Gastrocnemius medialis (tissue), 4 donors: ENCODE measurements at places on chromosomes 11 and 22.
A peak's percentile ranks its signal among the peaks of the same experiment; 100 is the strongest.

DNA sequence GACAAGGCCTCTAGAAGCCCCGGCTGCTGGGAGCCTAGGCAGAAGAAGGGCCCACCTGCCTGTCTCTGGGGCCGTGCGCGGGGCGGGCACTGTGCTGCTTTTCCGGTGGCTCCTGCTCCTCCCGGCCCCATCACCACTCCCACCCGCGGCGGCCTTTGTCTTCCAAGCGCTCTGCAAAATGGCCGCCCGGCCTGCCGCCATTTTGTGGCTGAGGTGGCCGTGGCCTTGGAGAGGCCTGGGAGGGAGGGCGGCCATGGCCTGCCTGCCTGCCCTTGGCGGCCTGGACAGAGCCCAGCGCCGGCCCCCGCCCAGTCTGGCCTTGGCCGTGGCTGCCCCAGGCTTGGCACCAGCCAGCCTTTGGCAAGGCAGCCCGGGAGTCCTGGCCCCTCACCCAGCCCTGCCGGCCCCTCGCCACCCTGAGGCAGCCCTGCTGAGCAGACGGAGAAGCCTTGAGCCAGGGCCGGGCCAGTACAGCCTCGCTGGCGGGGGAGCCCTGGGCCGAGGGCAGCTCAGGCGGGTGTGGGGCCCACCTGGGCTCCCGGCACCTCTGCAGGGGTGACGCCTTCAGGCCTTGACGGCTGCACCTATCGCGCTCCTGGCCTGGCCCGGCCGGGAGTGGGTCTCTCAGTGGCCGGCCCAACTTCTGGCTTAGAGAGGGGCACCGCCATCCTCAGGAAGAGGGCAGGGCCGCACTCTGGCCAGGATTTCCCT is 46.0 kb upstream of the PPARA start:
- DNase-seq, result peak; percentile 62

GRCh38 chr11:45178890-45179671 is 32.6 kb downstream of the PRDM11 start:
- DNase-seq, result no peak

GRCh38 chr11:58832056-58832645 is 12.4 kb downstream of the GLYATL2 start:
- DNase-seq, result no peak

DNA sequence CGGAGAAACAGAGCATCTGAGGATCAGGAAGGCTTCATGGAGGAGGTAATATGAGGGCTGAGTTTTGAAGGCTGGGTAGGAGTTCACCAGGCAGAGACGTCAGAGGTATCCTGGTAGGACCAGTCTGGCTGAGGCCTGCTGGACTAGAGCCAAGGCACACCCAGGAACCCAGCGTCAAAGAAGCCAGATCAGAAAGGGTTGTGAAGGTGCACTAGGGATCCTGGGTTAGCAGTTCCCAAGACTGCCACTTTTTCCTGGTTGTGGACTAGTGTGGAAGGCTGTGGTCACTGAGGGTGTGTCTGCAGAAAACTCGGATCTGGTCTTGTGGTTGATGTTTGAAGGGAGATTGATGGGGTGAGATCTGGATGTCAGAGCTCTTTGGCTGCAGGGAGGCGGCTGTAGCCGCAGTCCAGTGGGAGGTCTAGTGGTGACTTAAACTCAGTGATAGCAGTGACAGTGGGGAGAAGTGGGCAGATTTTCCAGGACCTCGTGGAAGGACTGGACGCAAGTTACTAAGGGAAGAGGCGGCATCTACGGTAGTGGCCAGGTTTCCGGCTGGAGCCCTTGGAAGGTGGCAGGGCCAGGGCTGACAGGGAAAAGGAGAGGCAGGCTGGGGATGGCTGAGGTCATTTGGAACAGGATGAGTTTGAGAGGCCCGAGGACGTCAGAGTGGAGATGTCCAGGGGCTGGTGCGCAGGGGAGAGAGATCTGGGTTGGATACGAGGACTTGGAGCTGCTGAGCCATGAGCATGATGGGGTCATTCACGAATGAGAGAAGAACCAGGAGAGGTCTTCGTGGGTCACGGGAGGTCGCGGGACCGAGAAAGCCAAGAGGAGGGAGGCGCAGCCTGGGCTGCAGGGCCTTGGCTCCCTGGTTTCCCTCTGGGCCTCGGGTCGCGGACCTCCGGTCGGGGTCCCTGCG is 10.9 kb downstream of the RELA start:
- DNase-seq, result no peak

DNA sequence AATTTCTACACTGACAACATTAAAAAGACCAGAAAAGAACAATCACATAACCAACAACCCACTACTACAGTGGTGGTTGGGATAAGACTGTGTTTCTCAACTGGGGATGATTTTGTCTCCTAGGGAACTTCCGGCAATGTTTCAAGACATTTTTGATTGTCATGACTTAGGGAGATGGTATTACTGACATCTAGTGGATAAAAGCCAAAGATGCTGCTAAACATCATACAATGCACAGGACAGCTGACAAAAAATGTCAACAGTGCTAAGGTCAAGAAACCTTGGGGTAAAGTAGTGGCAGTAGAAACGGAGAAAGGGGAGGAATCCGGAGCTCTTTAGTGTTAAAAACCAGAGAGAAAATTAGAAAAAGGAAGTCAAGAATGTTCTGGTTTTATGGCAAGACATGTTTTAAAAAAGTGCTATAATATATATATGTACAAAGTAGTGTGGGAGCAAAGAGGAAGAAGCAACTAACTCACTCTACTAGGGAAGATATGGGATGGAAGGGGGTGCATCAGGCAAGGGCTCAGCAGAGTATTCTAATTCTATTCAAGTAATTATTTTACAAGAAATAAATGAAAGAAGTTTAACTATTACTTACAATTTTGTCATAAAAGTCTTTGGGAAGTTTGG is 37.2 kb downstream of the CKAP5 start:
- no peak for DNase-seq

DNA sequence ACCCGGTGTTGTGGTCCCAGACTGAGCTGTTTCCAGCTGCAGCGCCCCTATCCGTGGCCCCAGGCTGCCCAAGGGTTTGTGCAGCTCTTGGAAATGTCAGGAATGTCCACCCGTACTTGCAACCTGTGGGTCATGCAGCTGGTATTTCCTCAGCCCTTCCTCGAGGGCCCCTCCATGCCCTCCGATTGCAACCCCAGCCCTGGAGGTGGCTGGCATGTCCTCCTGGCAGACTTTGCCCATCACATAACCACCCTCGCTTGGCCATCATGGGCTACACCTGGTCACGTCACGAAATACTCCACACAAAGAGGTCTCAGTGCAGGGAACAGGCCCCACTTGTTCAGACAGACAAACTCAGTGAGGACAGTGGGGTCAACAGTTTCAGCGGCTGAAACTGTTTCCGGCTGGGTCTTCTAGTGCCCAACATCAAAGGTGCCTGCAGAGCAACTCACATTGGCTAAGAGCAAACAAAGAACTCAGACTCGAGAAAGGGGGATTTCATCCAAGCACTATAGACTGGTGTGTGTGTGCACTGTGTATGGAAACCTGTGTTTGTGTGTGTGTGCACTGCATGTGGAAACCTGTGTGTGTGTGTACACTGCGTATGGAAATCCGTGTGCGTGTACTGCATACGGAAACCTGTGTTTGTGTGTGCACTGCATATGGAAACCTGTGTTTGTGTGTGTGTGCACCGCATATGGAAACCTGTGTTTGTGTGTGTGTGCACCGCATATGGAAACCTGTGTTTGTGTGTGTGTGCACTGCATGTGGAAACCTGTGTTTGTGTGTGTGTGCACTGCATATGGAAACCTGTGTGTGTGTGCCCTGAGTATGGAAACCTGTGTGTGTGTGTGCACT is 72.8 kb upstream of the CCND1 start:
- no peak for DNase-seq

GRCh38 chr22:32411829-32412592 is at the start of gene RTCB:
RTCB (minus strand) TSS chr22:32412247; CDS start chr22:32412156, 91 bp downstream.
- DNase-seq, result peak; percentile 85

- DNase-seq, result no peak
Observed at GRCh38 chr11:90318651-90319050, 95.8 kb upstream of the CHORDC1 start.

- no peak for DNase-seq
Observed at GRCh38 chr11:106086135-106086534, 8.7 kb downstream of the AASDHPPT start.

DNA sequence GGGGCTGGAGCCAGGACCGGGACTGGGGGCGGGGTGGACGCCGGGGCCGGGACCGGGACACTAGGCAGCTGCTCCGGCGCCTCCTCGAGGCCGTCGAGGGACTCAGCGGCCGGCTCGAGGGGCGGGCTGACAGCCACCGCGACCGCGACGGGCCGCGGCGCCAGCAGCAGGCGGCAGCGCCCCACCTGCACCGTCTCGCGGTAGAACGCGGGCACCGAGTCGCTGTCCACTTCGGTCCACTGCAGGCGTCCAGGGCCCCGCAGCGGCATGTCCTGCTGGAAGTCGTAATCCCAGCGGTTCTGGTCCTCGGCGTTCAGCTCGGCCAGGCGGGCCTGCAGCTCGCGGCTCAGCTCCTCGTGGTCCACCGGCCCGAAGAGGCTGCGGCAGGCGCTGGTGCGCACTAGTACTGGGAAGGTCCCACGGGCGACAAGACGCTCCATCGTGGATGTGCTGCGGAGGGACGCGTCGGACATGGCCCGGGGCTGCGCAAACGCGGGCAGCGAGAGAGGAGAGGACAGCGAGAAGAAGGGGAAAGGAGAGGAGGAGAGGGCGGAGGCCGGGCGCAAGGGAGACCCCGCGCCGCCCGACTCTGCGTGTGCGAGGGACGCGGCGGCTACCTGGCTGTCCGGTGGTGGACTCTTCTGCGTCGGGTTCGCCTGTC is 428 bp downstream of the CDKN1C start:
- no peak for DNase-seq

GRCh38 chr11:105486929-105487328 is 122.9 kb upstream of the GRIA4 start:
- no peak for DNase-seq

DNA sequence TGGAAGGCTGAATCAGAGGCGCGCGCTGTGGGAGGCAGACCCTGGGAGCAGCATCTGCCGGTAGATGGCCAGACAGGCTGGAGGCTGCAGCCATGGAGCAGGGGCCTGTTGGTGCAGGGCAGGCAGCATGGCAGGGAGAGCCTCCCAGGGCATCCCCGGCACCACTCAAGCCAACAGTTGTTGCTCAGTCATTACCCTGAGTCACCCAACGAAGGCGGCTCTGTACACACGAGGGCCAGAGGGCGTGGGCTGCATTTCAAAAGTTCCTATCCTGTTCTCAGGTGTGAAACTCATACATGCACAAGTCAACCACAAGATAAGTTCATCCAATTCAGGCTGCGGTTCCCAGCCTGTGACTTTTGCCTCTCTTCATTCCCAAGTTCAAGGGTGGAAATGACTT is 2.6 kb downstream of the ANO1 start:
- no peak for DNase-seq

DNA sequence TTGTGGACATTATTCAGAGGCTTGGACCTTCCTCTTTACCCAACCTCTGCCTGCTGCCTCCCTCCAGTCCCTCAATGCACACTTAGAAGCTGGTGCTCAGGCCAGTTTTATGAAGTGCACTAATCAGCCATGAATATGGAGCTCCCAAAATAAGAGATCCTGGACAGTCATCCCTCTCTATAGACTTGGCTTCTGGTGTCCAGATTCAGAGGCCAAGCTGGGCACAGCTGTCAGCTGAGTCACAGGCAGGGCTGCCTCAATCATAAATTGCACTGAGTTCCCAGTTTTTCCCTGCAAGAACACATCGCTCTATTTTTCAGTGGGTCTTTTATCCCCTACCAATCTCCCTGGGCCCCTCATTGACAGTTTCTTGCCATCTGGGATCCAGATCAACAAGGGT is 161.7 kb upstream of the CADM1 start:
- no peak for DNase-seq

- DNase-seq, result no peak
Observed at GRCh38 chr22:20866736-20867135, 7.9 kb downstream of the SNAP29 start.

- peak; percentile 23 for DNase-seq
Observed at GRCh38 chr11:8593935-8594909, at the start of gene STK33. STK33 (minus strand) TSS chr11:8594228; CDS start chr11:8474905, 119,323 bp downstream.

DNA sequence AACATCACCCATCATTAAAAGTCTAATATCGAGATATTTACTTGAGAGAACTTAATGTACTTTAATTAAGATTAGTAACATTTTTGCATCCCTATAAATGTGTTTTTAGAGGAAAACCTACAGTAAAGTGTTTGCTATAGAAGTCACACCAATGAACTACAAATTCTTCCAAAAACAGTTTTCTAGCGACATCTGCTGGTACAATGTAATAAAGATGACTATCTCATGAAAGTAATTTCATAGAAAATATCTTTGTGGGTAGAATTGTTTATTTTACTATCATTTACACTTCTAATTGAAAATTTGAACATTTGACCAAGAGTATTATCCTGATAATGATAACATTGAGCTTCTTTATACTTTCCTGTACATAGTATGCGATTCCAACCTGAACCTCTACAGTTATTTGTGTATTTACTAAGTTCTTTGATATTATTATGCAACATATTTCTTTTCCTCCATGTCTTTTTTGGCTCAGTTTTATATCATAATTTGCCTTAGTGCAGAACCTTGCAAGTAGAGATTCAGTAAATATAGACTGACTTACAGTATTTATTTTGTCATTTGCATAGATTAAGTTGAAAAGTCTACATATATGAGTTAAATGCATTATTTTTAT is 252.7 kb downstream of the TMEM135 start:
- DNase-seq, result no peak

DNA sequence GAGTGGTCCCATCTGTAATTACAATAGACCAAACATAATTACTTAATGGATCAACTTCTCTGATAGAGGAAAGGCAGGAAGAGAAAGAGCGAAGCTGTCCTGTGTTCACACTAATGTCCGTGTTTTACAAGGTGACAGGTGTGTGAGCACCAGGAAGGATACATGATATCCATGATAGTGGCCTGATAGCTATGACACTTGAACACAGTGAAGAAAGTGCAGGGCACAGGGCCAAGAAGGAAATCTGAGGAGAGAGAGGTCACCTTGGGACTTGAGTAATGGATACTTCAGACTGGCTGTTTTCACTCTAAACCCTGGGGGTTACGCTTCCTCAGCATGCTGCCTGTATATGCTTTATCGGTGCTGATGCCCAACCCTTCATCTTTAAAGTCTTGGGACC is 29.4 kb downstream of the TUB start:
- DNase-seq, result peak; percentile 40

DNA sequence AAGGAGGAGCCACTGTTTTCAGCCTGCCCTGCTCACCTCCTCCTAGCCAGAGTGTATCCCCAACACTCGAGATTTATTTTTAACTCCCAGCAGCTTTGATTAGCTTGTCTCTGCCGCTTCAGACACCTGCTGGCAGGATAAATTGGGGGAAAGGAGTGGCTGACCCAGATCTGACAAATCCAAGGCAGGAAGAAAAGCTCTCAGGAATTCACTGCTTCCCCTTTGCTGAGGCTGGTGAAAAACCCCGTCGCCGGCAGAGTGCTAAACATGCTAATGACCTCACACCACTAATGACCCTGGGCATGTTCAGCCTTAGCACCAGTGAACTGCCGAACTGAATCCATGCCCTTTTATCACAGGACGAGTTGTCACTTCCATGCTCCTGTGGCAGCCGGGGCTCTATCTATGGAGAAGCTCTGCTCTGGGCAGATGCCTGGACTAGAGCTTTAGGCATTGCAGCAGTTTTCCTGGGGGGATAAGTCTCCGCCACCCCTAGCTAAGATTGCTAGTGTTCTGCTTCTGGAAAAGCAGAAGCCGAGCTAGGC is 52.2 kb downstream of the FEZ1 start:
- no peak for DNase-seq

- DNase-seq, result no peak
Observed at GRCh38 chr22:25518000-25518663, 46.3 kb upstream of the GRK3 start.
